ENCODE measurements at places on chromosomes 4 and X.

- DNase-seq, result no peak
Measured at GRCh38 chr4:140312100-140312499, 61.3 kb upstream of the SCOC start.

DNA sequence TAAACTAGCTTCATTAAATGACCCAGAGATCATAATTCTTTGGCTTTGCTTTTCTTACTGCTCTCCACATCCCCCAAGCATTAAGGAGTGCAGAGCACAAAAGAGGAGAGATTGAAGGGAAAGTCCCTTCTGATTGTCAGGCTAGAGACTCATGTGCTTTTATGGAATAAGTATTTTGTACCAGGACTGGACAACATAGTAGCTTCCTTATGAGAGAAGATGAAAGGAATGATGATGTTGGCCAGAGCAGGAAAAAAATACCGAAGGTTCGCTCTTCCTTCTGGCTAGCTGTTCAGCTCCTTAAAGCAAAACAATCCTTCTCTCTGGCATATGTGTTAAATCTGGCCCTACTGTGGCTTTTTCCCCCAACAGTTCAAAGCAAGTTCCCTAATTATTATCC lies 53.1 kb downstream of the HOPX start:
- DNase-seq, result no peak

DNA sequence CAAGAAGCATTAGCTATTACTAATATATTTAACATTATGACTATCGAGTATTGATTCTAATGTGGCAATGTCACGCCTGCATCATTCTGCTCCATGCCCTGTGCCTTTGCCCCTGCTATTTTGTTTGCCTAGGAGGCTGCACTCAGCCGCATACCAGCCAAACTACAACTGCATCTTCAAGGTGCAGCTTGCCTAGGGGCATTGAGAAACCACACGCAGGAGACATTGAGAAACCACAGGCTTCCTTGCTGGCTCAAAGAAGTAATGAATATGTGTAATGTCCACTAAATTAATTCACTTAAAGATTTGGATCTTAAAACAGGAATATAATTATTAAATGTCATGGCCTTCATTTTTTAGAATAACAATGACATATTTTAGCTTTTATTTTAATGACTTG lies 683.6 kb upstream of the TENM3 start:
- no peak for DNase-seq

GRCh38 chr4:95288552-95288951 lies 260.2 kb downstream of the UNC5C start:
- no peak for DNase-seq

DNA sequence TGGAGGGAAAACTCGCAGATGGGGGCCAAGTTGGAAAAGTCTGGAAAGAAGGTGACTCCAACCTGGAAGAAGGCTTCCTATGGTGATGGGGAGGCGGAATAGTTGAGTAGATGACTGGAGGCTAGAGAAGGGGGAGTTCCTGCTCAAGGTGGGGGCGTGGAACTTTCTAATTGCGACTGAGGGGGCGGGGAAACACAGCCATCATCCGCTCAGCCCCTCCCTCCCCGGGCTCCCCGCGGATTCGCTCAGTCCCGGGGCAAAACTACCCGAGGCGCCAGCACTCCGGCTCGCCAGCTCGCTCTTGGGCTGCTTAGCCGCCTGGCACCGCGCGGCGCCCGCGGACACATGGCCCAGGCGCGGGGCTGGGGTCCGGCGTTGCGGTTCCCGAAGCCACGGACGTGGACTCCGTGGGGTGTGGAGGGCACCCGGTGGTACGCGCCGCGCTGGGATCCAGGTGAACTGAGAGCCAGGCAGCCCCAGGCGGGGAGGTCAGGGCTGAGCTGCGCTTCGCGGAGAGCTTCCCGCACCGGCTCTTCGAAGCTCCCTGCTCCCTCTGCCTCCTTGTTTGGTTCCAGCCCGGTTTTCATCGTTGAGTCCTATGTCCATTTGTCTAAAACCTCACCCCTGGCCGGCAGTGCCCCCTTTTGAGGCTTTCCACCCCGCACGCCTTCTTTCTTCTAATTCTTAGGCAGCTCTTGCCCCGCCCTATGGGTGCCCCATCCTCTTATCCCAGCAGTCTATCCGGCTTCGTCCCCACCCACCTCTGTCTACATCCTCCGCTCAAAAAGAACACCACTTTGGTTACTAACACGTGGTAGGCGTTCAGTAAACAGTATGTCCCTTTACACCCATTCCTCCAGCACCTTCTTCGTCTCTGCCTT lies 38.9 kb downstream of the STARD8 start:
- peak; percentile 47 for DNase-seq

GRCh38 chr4:40550196-40550595 lies 79.5 kb downstream of the RBM47 start:
- DNase-seq, result no peak

DNA sequence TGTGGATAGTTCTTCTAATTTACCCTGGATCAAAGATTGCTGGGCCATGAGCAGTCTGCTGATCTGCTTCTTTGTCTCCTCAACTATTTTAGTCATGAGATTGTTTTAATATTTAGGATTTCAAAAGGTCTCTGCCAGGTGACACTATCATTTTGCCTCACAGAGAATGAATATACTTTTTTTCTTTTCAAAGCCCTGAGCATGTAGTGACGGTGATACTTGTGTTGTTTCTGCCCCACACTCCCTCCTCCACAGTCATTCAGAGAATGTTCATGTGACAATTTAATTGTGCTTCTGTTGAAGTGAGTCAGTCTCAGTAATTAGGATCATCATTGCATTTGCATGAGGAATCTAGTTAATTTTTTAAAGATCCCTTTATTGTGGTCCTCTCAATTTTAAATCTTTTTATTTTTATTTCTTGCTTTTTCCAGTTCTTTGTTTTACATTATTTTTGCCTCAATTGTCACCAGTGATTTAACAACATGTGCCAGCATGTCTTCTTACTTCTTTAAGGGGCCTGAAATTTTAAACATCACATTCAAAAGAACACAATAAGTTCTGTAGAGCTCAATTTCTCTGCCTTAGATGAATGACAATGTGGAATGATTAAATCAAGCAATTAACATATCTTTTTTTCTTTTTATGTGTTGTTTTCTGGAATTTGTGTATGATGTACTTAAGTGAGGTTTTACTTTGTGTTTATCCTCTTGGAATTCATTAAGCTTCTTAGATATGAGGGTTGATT lies 12.3 kb downstream of the MMRN1 start:
- no peak for DNase-seq

- no peak for DNase-seq
Measured at GRCh38 chrX:113457719-113458118, 617.1 kb upstream of the AMOT start.

DNA sequence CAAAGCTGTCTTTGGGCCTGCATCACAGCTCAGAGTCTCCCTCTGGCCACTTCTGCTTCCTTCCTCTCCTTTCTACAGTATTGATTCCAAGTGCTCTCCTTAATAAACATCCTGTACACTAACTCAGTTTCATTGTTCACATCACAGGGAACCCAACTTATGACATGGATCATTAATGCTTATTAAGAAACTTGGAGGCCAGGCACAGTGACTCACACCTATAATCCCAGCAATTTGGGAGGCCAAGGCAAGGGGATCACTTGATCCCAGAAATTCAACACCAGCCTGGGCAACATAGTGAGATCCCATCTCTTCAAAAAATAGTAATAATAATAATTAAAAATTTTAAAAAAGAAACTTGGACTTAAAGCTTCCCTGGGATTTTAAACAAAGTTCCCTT lies 89.2 kb upstream of the EFHC2 start:
- DNase-seq, result no peak

DNA sequence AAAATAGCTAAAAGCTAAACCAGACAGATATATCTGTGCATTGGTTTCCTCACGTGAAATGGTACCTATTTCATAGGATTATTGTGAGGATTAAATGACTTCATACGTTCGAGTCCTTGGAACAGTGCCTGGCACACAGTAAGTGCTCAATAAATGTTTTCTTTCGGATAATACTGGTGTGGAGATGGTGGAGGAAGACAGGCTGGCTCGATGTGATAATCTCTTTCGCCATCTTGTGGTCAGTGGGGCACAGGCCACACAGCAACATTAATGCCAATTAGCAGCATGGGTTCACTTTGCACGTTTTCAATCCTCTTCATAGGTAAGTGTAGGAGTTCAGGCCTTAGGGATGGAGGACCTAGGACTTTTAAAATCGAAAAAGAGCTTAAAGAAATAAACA lies 9.3 kb downstream of the PAGE4 start:
- peak; percentile 24 for DNase-seq

- DNase-seq, result no peak
Measured at GRCh38 chr4:138053641-138054301, 188.4 kb downstream of the SLC7A11 start.

- DNase-seq, result no peak
Measured at GRCh38 chr4:14620567-14621141, 381.6 kb upstream of the CPEB2 start.

GRCh38 chr4:37664696-37665095 lies 21.5 kb downstream of the RELL1 start:
- DNase-seq, result no peak

DNA sequence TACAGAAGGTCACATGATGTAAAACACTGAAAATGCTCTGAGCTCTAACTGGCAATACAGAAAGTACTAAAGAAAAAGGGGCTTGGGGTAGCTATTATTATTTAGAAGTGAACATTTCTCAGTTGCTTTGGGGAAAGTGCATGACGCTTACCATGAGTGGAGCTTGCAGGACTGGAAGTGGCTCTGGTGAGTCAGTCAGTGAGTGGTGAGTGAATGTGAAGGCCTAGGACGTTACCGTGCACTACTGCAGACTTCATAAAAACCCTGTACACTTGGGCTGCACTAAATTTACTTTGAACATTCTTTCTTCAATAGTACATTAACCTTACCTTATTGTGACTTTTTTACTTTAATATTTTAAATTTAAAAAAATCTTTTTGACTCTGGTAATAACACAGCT lies 89.3 kb upstream of the ENPP6 start:
- no peak for DNase-seq

DNA sequence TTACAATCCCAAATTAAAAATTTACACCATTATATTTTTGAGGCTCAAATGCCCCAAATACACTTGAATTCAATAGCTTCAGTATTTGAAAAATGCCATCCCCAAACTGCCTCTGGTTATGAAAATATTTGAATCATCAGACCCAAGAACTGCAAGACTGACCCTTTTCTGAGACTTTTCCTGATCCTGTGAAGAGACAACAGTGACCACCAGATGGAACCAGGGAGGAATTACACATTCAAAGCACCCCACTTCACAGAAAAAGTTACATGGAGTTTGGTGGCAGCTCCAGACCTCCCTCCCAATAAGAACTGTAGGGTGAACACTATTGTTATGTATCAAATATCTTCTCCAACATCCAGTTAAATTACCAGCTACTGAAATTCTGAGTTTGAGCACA lies 44.0 kb upstream of the SCD5 start:
- no peak for DNase-seq

GRCh38 chr4:118225511-118225910 lies 127.3 kb downstream of the PRSS12 start:
- DNase-seq, result no peak

DNA sequence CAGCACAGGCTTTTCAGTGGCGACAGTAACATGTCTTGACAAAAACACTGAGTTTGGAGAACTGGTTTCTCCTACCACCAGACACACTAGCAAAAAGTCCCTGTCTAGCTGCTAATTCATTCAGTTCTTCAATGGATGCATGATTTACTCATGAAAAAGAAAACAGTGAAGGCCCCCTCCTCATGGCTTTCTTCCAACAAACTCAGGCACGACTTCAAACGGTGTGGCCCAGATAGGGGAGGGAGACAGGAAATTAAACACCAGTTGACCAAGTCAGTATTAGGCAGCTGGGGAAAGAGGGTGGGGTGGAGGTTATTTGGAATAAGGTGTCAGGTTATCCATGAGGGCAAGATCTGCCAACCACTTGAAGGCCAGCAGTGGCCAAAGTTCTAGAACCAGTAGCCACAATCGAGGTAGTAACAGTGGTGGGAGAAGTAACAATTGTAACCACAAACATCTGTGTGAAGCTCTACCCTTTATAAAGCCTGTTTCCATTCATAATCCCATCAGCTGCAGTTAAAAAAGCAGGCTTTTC lies 60.2 kb downstream of the SEPSECS start:
- no peak for DNase-seq

- DNase-seq, result no peak
Measured at GRCh38 chr4:154277172-154277571, 214.4 kb downstream of the DCHS2 start.

DNA sequence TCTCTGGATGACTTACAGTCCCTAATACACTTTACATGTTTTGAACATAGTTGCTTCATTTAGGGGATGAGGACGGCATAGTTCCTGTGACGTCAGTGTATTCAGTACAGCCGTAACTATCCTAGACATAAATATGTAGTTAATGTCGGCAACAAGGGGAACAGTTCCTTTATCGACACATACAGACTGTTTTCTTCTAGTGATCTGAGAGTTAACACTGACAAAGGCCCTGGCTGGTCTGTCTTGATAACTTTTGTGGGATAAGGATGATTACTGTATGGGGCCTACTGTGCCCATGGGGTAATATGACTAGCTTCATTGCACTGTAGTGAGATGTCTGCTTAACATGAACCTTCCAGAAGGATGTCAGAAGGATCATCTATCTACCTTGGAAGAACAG lies 131.2 kb downstream of the ZNF518B start:
- no peak for DNase-seq

DNA sequence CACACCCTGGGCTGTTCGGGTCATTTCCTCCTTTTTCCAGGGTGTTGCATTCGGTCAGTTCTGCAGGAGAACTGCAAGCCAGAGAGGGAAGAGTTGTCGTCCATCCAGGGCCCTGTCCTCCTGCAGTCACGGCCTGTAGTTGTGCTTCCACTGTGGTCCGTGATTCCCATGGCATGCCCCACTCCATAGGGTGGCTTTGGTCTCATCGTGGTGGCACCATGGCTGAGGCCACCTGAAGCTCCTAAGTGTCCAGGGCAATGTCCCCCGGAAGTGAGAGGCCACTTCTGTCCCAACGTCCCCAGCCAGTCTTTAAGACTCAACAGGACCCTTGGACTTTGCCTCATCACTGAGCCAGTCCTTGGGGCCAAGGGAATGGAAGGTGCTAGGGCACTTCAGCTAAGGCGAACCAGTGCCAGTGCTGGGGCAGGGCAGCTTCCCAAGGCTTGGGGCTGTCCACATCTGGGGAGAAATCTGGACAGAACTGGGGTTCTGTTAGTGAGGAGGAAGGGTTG lies 83.7 kb downstream of the HTRA3 start:
- peak; percentile 13 for DNase-seq

DNA sequence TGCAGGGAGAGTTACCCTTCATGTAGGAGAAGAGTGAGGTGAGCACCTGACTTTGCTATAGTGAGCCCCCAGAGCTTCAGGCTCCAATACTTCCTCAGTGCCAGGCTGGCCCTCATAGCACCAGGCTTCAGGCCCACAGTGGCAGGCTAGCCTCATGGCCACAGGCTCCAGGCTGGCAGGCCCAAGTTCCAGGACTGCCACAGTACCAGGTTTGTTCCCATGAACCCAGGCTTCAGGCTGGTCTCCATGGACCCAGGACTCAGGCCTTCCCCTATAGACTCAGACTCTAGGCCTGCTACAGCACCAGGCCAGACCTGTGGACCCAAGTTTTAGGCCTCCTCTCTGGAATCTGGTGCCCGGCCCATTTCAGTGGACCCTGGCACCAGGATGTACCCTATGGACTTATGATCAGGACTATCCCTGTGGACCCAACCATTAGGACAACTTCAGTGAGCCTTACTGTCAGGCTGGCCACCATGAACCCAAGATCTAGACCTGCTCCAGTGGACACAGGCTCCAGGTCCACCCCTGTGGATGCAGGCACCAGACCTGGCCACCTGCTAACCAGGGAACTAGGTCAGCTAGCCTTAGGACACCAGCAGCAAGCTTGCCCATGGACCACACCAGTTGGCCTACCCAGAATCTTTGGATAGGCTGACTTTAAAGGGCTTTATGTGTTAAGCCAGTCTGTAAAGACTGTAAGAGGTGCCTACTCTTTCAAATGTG lies 658.2 kb downstream of the KLHL13 start:
- DNase-seq, result no peak

All from femur (tissue), 1 donor.